ENCODE measurements at places on chromosomes 1 and 21.

DNA sequence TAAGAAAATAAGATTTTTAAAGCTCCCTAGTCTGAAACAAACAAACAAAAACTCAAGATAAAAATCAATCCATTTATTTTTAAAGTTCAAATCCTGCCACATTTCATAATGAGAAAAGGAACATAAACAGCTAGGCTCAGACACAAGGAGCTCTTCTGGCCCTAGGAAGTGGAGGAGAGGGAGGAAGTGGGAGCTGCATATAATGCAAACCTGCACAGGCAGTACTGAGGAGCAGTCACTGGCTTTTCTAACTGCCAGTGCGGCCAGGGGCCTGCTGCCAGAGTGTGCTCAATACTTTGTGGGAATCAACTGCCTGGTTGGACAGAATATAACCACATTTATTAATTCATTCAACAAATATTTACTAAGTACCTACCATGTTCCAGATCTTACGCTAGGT is 139.8 kb upstream of the SPATA6 start:
- DNase-seq: no peak

DNA sequence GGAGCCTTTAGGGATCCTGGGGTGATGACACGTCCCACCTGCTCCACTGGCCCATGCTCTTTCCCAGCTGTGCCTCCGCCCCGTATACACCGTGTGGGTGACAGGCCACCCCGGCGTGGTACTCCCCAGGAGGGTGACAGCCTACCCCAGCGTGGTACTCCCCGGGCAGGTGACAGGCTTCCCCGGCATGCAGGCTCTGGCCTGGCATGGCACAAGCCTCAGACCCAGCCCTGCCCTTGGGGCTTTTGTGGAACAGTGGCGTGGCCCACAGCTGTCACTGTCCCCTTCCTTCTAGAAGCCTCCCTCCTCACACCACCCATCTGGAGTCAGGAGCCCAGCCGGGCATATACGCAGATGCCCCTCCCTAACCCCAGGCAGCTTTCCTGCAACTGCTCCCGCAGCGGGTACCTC is 4.7 kb upstream of the PFKL start:
- DNase-seq: no peak

GRCh38 chr1:156126043-156126629 is 11.6 kb downstream of the LMNA start:
- DNase-seq: peak; percentile 22

GRCh38 chr21:37944496-37944895 is 28.2 kb upstream of the KCNJ6 start:
- DNase-seq: no peak

GRCh38 chr1:9293533-9294404 is 1.1 kb downstream of the SPSB1 start:
- no peak for DNase-seq

GRCh38 chr1:245987577-245987976 is 519.5 kb downstream of the SMYD3 start:
- no peak for DNase-seq

- no peak for DNase-seq
These were observed 438 bp downstream of the MRPS6 start for GRCh38 chr21:34073749-34074282.

GRCh38 chr21:40547906-40548513 is 298.9 kb downstream of the DSCAM start:
- DNase-seq: no peak

GRCh38 chr1:11316701-11317100 is 43.7 kb downstream of the UBIAD1 start:
- DNase-seq: no peak

DNA sequence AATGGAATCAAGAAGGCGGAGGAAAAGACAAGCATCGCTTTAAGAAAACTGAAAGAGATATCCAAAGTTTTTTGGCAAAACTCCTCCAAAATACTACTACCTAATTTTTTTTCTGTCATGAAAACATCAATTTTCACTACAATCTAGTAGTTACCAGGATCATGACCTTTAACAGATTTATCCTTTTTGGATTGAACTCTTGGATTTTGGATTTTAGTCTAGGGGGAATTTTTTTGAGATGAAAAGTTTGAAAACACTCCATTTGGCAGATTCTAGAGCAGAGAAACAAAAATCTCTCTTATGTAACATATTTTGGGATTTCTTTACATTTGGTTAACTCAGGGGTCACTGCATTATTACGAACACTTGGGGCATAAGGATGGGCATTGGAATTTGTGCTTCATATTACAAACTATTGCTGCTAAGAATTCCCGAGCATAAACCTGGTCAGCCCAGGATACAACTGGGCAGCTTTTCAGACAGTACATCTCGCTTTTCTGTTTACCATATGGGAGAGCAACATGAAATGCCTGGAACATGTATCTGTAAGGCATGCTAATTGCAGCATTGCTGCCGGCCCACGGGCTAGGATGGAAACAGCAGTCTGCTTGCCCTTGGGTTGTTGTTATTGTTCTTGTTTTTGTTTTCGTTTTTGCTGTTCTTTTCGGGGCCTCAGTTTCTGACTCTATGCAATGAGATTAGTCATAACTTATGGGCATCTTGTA is 264.3 kb downstream of the RHOU start:
- DNase-seq: no peak

GRCh38 chr1:199297887-199298286 is 659.0 kb downstream of the PTPRC start:
- no peak for DNase-seq

DNA sequence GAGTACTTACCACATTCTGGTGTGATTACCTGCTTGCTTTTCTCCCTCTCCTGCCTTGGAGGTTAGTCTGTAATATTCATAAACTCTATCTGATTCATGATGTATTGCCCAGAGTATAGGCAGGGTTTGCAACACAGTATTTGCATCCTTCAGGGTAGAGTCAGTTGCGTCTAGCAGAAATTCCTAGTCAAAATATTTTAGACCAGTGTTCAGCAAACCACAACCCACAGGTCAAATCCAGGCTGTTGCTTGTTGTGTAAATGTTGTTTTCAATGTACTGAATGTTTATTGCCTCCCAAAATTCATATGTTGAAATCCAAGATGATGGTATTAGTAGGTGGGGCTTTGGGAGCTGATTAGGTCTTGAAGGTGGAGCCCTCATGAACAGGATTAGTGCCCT is 82.9 kb downstream of the NGF start:
- no peak for DNase-seq

DNA sequence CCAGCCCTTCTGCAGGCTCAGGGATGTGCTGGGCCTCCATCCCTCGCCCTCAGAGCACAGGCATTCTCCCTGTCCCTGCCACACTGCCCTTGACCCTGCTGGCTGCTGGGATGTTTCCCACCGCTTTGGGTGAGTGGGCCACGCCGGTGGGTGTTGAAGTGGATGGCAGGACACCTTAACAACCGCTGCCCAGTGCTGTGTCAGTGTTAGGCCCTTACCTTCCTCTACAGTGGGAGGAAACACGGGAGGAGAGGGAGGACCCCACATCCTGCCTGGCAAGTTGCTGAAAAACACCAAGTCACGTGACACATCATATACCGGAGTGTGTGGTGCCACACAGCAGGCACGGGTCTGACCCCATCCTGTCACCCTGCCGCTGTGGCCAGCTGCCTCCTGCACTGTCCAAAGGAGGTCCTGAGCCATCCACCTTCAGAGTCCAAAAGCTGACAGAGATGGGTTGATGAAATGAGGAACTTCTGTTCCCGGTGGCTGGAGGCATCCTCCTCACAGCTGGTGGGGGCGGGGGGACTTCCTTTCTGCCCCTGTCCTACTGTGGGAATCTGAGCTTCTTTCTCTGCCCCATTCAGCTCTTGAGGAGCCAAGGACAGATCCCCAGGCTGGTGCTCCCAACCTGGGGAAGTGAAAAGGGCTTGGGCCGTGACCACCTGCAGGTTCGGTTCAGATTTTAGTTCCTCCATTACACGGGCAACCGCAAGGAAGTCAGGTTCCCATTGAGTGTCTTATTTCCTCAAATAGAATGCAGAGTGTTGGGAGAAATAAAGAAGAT is 3.2 kb upstream of the THEMIS2 start:
- peak; percentile 78 for DNase-seq

GRCh38 chr1:205843036-205843859 is 6.7 kb downstream of the PM20D1 start:
- DNase-seq: no peak

DNA sequence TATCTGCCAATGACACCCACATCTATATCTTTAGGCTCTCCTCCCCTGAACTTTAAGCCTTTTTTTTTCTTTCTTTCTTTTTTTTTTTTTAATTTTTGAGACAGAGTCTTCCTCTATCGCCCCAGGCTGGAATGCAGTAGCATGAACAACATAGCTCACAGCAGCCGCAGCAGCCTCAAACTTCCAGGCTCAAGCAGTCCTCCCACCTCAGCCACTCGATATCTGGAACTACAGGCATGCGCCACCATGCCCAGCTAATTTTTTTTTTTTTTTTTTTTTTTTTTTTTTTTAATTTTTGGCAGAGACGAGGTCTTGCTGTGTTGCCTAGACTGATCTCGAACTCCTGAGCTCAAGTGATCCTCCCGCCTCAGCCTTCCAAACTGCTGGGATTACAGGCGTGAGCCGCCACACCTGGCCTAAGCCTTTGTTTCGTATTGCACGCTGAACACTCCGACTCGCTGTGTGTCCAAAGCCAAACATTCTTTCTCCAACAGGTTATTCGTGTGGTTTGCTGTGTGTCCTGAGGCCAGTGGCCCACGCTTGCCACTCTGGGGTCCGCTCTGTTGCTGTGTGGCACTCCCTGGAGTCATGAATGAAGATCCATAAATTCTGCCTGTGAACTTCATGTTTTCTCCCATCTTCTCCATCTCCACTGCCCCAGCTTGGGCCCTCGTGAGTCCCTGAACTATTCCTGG is 119.4 kb downstream of the CAMTA1 start:
- no peak for DNase-seq

DNA sequence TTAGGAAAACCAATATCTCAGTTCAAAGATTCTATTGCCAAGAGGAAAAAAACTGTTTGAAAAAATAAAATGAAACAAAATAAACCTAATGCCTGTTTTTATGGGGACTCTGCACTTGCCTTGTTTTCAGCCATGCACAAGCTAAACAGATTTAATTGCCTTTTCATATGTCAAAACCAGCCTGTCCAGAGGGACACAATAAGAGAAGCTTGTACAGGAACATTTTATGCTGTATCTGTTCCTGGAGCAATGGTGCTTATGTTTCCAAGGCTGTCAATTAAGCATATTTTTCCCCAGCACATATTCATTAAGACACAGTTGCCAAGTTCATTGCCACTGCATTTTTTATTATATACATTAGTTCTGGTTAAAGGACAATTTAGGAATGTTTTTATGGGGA is 470.9 kb downstream of the LRRIQ3 start:
- no peak for DNase-seq

GRCh38 chr1:8252266-8252951 is 65.5 kb upstream of the SLC45A1 start:
- no peak for DNase-seq

- no peak for DNase-seq
These were observed 41.6 kb upstream of the QSOX1 start for GRCh38 chr1:180112984-180113647.

DNA sequence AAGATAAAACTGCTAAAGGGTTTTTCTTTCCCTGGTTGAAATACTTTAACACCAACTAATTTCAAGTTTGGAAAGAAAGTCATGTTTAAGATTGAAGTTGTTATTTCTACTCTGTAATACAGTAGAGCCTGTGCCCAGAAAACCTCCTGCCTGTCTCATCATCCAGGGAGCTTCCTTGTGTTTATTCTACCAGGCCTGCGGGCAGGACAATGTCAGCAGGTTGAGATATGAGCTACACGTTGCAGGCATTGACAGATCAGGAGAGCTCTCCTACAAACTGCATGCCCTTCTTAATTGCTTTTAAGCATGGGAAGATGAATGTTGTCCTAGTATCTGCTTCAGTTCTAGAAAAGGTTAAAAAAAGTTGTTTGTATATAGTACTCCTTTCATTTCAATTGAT is 43.1 kb upstream of the CTBS start:
- DNase-seq: no peak

- no peak for DNase-seq
These were observed 6.0 kb downstream of the PABPC4 start for GRCh38 chr1:39570477-39571177.

DNA sequence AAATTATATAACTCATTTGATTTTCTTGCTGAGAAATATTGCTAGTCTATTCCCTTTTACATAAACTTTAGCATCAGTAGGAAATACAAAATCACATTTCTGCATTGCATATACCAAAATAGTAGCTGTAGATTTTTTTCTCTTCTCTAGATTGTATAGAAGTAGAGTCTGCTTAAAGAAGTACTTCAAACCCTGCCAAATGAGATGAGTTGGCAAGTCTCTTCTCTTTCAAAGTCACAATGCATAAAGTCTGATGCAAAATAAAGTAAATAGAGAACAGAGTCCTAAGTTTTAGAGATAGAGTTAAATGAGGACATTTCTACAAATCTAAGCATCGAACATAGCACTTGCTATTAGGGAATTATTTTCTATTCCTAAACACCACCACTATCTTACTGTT is 6.4 kb downstream of the PLPPR4 start:
- DNase-seq: no peak

DNA sequence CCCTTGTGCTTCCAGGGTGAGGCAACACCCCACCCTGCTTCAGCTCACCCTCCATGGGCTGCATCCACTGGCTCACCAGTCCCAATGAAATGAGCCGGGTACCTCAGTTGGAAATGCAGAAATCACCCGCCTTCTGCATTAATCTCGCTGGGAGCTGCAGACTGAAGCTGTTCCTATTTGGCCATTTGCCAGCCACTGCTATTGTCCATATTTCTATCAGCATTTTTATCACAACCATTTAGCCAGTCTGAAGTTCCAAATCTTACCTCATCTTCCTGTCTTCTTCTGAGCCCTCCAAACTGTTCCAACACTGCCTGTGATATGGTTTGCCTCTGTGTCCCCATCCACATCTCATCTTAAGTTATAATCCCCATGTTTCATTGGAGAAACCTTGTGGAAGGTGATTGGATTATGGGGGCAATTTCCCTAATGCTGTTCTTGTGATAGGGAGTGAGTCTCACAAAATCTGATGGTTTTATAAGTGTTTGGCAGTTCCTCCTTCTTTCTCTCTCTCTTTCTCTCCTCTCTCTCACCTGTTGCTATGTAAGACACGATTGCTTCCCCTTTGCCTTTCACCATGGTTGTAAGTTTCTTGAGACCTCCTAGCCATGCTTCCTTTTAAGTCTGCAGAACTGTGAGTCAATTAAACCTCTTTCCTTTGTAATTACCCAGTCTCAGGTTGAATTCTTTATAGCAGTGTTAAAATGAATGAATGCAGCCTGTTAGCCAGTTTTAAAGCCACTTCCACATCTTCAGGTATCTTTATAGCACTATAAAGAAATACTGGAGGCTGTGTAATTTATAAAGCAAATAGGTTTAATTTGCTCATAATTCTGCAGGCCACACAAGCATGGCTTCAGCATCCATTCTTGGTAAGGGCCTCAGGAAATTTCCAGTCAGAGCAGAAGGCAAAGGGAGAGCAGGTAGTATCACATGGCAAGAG is 203.5 kb downstream of the FCRL5 start:
- DNase-seq: no peak

GRCh38 chr1:186413319-186413718 is 37.7 kb downstream of the ODR4 start:
- no peak for DNase-seq

GRCh38 chr1:197213193-197213592 is 54.9 kb upstream of the CRB1 start:
- DNase-seq: no peak

Measured in AML-193 (cell line).